Astrocyte (in vitro differentiated cells and primary cell): ENCODE measurements at places on chromosomes 13 and 19.

DNA sequence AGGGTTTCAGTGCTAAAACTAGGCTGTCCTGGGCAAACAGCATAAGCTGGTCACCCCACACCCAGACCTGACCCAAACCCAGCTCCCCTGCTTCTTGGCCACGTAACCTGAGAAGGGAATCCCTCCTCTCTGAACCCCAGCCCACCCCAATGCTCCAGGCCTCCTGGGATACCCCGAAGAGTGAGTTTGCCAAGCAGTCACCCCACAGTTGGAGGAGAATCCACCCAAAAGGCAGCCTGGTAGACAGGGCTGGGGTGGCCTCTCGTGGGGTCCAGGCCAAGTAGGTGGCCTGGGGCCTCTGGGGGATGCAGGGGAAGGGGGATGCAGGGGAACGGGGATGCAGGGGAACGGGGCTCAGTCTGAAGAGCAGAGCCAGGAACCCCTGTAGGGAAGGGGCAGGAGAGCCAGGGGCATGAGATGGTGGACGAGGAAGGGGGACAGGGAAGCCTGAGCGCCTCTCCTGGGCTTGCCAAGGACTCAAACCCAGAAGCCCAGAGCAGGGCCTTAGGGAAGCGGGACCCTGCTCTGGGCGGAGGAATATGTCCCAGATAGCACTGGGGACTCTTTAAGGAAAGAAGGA is 2.8 kb downstream of the PPP1R12C start:
- no peak for DNase-seq

GRCh38 chr19:44943801-44944249 is 1.8 kb downstream of the APOC4 start:
- DNase-seq, result no peak

GRCh38 chr13:54029226-54029625 is 1000.6 kb downstream of the OLFM4 start:
- peak; percentile 66 for DNase-seq

DNA sequence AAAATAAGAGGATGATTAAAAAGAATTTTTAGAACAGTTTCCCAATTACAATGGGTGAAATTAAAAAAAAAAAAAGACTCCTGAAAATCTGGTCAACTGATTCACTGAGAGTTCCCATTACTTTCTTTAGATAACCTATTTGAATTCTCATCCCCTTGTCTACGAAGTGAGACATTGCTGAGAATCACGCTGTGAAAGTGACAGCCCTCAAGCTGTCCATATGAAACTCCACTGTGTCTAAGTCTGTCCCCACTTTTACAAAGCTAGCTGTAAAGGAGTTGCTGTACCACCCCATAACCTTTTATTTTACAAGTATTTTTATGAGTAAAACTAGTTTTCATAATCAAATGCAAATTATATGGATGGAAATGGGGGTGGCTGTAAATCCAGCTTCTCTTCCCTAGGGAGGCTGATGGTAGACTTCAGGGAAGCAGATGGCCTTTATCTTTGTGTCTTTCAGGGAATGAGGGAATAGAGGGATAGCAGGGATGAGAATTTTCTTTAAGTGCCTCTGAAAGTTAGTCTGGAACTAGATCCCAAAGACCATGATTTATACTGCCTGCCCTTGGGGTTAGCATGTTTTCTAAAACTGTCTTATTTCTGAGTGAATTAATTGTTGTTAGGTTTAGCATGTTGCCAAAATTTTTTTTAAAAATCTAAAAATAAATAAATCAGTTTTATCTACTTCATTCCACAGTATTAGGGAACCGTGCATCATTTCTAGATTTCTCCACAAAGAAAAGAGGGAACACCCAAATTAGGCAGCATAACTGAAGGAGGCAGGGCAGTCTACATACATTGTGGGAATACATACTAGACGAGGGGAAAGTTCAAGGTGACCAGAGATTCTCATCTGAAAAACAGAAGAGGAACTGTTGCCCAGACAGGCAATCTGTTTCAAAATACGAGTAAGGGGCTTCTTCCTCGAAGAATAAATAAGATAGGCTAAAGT is 1219.1 kb downstream of the UQCRFS1 start:
- peak; percentile 16 for DNase-seq

GRCh38 chr19:7346488-7346971 is 2.2 kb upstream of the ARHGEF18 start:
- DNase-seq, result no peak

DNA sequence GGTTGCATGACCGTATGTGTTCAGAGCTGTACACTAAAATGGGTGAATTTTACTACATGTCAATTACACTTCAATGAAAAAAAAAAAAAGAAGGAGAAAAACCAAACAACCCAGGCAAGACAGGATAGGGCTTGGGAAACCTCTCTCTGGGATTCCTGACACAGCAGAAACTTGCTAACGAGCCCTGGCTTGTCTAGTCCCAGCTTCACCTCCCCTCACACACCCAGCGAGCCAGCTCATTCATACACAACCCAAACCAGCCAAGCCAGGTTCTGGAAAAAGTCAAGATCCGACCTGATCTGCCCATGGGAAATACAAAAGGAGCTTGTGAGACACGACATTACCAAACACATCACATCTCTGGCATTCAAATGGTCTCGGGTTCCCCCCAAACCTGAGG is 3.7 kb upstream of the TECR start:
- DNase-seq, result no peak

DNA sequence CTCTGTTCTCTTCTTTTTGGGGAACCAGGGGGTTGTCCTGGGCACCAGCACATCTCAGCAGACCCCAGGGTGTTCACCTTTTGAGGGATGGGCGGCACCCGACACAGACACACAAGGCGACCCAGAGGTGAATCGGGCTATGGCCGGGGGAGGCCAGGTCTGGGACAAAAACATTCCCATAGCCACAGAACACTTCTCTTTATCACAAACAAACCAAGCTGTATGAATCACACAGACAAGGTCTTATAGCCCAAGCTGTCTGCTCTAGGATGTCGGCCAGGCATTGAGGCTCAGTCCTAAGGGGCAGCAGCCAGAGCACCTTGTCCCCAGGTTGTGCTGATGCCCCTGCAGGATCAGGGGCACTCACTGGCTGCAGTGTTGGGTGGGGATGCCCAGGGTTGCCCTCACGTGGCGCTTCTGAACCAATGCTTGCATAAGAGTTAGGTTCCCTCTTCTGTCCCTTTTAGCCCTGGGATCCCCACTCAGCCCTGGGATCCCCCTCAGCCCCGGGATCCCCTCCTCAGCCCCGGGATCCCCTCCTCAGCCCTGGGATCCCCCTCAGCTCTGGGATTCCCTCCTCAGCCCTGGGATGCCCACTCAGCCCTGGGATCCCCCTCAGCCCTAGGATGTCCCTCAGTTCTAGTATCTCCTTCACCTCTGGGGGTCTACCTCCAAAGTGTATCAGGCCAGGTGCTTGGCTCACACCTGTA is 26.9 kb downstream of the MAU2 start:
- no peak for DNase-seq

GRCh38 chr19:12985049-12985776 is 10.1 kb upstream of the NFIX start:
- DNase-seq, result peak; percentile 74

- no peak for DNase-seq
Observed at GRCh38 chr19:42178791-42179674, 38.4 kb downstream of the DEDD2 start.

- DNase-seq, result no peak
Observed at GRCh38 chr19:11205939-11206570, 8.7 kb upstream of the KANK2 start.

- no peak for DNase-seq
Observed at GRCh38 chr19:50500060-50500752, 10.8 kb downstream of the JOSD2 start.

DNA sequence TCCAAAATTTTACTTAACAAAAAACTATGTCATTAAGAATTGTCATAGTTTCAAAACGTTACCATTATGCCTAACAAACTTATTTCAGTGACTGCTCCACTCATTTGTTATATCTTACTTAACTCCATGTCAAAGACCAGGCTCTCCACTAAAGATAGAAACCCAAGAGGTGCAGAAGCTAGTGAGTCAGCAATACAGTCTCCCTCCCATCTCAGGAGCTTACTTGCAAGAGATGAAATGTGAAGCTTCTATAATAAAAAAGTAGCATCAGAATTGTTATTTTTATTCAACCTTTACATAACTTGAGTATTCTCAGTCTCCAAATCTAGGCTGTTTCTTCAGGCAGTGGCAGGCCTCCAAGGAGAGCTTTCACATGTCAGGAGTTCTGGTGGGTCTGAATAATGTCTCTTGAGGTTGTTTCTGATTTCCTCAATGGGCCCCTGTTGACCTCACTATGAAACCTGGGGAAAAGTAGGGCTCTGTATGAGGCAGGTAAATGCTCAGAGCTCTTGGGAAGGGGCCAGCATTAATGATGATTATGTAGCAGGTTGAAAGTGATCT is 242.0 kb downstream of the NDFIP2 start:
- DNase-seq, result peak; percentile 21

- no peak for DNase-seq
Observed at GRCh38 chr13:41611385-41611784, 154.0 kb downstream of the RGCC start.

- peak; percentile 71 for DNase-seq
Observed at GRCh38 chr19:40219721-40220276, 1.6 kb upstream of the TTC9B start.

DNA sequence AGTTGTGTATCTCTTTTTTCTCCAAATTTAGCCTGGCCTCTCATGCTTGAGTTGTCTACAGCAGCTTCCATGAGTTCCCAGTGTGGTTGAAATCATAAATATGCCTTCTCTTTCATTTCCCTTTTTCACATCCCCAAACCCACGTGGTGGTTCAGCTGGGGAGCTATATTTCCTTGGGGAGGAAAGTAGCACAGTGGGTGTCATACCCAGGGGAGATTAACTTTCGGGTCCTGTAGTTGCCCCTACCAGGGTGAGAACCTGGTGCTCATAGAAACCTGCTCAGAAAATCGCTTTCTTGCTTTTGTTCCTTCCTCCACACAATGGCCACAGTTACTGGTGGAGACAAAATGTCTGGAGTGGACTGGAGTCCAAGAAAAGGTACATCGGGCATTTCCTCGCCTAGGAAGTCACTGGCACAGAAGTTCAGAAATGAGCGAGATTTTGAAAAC is 7.0 kb upstream of the LILRA4 start:
- DNase-seq, result no peak

GRCh38 chr13:49580980-49581680 is 4.2 kb downstream of the RCBTB1 start:
- DNase-seq, result no peak

DNA sequence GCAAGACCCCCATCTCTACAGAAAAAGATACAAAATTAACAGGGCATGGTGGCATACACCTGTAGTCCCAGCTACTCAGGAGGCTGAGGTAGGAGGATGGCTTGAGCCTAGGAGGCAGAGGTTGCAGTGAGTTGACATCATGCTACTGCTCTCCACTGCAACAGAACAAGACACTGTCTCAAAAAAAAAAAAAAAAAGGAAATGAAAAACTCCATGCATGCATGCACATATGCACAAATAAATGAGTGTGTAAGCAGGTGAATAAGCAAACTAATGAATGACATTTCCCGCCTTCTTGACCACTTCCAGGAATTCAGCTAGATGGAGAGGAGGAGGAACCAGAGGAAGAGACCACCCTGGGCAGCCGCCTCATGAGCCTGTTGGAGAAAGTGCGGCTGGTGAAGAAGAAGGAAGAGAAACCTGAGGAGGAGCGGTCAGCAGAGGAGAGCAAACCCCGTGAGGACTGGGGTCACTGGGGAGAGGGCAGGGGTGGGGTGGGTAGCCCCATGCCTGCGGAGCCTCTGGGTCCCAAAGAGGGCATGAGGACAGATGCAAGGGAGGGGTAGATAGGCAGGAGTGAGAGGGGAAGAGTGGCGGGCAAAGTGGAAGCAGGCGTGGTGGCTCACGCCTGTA is 58.8 kb downstream of the RYR1 start:
- no peak for DNase-seq

DNA sequence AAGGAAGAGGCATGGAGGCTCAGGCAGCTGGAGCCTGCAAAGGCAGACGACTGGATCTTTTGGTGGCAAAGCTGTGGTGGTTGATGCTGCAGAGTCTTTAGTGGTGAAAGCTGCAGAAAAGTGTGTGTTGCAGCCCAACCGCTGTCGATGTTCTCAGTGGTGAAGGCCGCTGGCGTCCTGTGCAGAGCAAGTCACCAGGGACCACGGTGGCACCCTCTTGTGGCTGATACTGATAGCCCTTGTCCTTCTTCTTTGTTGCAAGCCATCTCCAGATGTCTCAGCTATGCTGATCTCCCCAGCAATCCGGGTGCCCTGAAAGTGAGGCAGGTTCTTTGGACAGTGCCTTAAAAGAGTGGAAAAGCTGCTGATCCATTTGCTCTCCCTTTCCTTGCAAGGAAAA is 610.9 kb upstream of the PCDH9 start:
- no peak for DNase-seq

DNA sequence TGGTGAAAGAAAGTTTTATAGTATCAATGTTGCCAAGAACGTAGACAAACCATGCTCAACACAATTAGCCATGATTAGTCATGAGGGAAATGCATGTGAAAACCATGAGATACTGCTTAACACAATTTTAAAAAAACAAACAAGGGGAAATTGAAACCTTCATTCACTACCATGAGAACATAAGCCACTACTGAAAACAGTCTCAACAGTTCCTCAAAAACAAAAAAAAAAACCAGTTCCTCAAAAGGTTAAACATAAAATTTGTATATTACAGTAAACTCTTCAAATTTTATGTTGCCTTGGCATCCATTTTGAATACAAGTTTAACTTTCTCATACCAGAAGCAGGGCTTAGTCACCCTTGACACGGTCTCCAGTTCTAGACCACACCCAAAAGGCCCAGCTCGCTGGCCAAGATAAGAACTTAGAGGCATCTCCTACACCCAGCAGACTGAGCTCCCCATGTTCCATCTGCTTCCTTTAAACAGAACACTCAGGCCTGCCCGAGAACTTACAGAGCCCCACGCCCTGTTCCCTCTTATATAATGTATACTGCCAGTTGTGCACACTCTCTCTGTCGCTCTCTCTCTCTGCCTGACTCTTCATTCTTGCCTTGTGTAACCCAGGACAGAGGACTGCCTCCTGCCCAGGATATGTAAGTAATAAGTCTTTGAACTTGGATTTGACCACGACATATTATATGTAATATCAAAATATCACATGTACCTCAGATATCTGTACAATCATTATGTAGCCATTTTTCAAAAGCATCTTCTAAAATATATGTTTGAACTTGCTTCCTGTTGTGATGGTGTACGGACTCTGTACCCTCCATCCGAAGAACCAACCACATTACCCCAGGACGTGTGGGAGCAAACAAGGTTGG is 67.4 kb downstream of the STK24 start:
- DNase-seq, result peak; percentile 86

GRCh38 chr13:57437587-57437986 is 194.0 kb upstream of the PCDH17 start:
- DNase-seq, result no peak

DNA sequence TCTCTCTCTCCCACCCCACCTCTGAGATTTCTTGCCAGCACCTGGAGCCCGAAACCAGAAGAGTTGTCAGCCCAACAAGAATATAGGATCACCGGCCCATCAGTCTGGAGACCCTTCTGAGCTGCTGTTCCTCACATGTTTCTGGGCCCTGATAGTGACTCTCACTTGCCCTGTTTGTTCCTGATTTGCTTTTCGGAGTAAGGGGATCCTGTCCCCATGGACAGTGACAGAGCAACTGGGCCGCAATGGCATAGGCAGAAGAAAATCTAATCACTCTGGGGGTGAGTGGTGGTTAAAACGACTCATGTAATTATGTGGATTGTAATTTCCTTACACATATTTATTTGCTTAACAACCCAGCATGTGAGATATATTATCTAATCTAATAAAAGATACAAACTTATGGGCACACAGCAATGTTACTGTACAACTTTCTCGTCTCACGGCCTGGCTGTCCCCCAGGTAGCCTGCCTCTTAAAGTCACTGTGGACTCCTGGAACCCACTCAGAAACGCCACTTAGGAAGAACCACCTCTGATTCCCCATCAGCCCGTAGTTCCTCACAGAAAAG is 663 bp upstream of the SMAD9 start:
- no peak for DNase-seq

GRCh38 chr13:110600261-110600819 is 15.0 kb upstream of the NAXD start:
- no peak for DNase-seq
